Nucleus accumbens (tissue), 56 donors: ENCODE measurements at places on chromosomes 6 and 20.

- DNase-seq = no peak
These were observed 192.2 kb upstream of the EXOC2 start for GRCh38 chr6:885051-885590.

DNA sequence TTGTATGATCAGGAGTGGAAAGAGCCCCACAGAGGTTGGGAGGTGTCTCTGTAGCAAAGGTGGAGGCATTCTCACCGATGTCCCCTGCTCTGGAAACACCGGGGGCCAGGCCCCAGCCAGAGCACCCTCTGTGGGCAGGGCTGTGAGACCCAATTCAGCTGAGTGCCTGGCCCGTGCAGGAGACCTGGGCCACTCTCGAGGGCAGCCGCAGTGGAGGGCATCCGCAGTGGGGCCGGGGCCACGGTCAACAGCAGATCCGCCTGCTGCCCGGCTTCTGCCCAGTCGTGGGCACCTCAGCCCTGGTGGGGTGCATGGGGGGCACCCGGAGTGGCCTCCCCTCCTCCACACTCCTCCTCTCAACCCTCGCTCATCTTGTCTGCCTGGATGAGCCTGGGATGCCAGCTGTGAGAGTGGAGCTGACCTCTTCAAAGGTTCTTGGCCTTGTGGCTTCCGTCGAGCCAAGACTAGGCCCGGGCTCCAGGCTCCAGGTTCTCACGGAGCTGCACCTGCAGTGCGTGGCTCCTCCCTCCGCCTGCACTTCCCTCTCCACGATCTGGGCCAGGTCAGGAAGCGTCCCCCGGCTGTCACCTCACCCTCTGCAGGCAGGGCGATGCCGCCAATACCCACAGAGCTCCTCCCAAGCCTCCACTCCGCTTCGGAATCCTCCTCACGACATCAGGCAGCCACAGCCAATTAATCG, 134.8 kb downstream of the TAF4 start:
- DNase-seq = no peak

DNA sequence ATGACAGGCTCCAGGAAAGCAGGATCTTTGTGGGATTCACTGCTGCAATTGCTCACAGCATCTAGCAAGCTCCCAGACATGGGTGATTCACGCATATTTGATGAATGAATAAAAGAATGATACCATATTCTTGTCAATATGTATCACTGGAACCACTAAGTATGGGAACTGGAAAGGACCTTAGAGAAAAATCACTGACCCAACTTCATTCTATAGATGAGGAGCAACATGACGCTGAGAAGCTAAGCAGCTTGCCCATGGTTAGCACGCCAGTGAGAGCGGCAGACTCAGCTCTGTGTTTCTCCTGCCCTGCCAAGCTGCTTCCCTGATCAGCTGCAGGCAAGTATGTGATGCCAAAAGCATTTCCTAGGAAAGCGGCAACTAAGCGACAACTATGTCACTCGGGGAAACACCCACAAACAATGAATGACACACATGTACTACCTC, 66.8 kb downstream of the PPP1R3G start:
- peak; percentile 27 for DNase-seq

DNA sequence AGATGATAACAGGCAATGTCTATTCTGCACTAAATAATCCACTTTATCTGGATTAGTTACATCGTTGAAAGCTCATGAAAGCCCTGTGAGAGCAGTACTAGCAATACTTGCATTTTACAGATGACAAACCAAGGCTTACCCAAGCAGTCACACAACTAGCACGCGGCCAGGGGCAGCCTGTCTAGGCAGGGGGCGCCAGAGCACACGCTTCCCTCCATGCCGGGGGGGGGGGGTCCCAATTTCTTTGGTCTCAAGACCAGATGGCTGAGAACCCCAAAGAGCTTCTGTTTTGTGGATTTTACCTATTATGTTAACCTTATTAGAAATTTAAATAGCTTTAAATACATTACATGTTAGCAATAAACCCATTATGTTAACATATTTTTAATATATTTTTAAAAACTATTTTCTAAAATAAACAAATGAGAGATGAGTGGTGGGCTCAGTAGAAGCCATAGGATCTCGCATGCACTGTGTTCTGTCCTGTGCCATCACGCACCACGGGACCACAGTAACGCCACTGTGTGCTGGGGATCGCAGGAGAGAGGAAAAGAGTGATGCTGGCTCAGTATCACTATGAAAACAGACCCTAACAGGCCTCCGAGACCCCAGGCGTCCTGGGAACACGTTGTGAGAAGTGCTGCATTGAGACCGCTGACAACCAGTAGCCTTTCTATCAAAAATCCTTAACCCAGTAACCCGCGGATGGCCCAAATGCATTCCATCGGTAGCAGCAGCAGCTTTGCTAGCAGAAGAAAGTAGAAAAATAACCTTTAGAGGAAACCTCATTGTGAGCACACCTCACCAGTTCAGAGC, 5.3 kb upstream of the PRR18 start:
- DNase-seq = peak; percentile 47

DNA sequence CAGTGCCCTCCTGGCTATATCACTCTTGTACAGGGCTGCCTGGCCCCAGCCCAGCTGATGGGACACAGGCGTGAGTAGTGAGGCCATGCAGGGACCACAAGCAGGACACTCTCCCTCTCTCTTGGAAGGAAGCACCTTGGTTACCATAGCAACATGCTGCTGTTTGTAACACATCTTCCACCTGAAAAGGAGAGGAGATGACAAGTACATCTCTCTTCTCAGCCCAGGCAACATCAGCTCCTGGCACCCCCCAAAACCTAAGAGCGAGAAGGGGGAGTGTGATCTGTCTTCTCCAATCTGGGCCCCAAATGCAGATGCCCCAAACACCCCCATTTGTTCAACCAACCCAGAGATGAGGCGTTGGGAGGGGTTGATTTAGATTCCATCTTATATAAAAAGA, 49.9 kb downstream of the KCNB1 start:
- DNase-seq = no peak

GRCh38 chr6:34600796-34601195, 44.7 kb upstream of the SPDEF start:
- DNase-seq = no peak

- no peak for DNase-seq
These were observed 2.2 kb upstream of the ID1 start for GRCh38 chr20:31602779-31603441.

DNA sequence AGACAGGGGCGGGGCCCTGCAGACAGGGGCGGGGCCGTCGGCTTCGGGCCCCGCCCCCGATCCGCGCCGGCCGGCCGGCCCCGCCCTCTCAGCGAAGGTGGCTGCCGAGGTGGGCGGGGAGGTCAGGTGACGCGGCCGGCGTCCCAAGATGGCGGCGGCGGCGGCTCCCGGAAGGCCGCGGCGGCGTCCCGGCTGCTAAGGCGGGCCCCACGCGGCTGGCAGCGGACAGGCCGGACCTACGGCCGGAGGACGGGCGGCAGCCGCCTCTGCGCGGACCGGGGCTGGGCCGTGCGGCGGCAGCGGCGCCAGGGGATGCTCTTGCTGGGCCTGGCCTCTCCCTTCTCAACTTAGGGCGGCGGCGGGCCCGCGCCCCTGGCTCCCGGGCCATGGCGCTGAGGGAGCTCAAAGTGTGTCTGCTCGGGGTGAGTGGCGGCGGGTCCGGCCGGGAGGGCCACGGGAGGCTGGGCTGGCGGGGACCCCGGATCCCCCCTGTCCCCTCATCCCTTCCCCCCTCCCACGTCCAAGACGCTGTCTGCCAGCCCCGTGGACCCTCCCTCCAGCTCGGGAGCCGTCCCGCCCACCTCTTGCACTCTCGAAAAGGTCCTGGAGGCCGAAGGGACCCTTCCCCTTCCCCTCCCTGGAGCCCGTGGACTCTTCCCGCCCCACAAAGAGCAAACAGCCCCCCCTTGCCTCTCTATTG, at the start of gene RAB22A:
RAB22A (plus strand) TSS at position 125 of the 700 bp plus-strand sequence; CDS start at position 387, 262 bp downstream.
- peak; percentile 45 for DNase-seq
